ENCODE measurements at places on chromosomes 3 and 15.
A peak's percentile ranks its signal among the peaks of the same experiment; 100 is the strongest.

DNA sequence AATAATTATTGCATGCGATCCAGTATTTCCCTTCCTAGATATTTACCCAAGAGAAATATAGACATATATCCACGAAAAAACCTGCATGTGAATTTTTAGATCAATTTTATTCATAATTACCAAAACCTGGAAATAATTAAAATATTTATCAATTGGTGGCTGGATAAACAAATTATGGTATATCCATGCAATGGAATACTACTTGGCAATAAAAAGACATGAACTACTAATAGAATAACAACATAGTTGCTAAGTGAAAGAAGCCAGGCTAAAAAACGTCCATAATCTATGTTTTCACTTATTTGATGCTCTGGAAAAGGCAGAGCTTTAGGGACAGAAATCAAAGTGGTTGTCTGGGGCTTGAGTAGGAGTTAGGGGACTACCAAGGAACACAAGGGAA lies 20.7 kb downstream of the TEX9 start:
- no peak overlapping the region for H3K4me3 ChIP-seq
- H3K27ac ChIP-seq: no peak overlapping the region
- DNase-seq: no peak
- H3K27me3 ChIP-seq: no peaks in the 10 kb centered on the region
- no peaks in the 10 kb centered on the region for H3K4me1 ChIP-seq
- peaks cover 15% of the 10 kb centered on the region for H3K36me3 ChIP-seq

DNA sequence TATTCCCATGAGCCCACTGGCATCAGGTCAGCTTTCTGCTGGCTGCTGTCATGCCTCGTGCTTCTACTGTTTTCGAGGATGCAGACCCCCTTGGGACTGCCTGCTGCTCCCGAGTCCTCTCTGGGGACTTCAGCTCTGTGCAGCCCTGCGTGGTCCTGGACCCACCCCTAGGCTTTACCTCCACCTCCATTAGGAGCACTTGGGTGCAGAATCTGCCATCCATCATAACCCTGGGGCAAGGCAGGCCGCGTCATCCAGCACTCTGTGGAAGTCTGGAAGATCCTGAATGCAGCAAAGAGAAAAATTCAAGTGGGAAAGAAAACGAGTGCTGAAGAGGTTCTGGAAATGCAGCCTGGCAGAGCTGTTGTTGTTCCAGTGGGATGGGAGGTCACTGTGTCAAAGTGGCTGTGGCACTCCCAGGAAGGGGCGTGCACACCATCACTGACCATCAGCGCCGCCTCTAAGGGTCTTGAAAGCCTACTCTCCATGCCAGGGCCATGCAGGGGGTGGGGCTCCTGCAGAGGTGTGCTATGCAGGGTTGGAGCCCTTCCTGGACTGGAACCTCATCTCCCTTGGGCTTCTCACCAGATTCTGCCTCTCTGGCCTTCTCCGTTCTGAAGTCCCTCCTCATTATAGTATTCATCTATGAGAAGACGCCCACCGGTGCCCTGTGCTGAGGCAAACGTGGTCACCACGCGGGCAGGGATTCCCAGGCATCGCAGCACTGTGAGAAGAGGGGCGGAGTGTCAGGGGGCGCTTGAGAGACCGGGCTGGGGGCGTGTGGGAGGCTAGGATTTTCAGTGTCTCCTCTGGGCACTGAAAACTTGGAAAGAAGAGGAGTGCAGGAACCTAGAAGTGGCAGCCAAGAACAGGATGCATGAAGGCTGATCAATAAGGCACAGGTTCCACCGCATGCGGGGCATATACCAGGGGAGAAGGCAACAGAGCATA lies 12.5 kb downstream of the EPB42 start:
- no peak overlapping the region for H3K4me3 ChIP-seq
- peaks cover 2% of the 10 kb centered on the region for H3K4me1 ChIP-seq
- H3K27me3 ChIP-seq: peaks cover 34% of the 10 kb centered on the region
- no peak for DNase-seq
- no peaks in the 10 kb centered on the region for H3K36me3 ChIP-seq
- no peak overlapping the region for H3K27ac ChIP-seq

GRCh38 chr3:27720899-27721716 lies 1.0 kb downstream of the EOMES start:
- H3K4me3 ChIP-seq: peak overlapping the region; percentile 56
- H3K27ac ChIP-seq: no peak overlapping the region
- H3K4me1 ChIP-seq: peaks cover 14% of the 10 kb centered on the region
- peaks cover 93% of the 10 kb centered on the region for H3K27me3 ChIP-seq
- no peak for DNase-seq

- no peaks in the 10 kb centered on the region for H3K36me3 ChIP-seq
- no peaks in the 10 kb centered on the region for H3K4me1 ChIP-seq
- no peak overlapping the region for H3K27ac ChIP-seq
- no peak for DNase-seq
These were observed 49.1 kb downstream of the CA12 start for GRCh38 chr15:63332367-63333124.

DNA sequence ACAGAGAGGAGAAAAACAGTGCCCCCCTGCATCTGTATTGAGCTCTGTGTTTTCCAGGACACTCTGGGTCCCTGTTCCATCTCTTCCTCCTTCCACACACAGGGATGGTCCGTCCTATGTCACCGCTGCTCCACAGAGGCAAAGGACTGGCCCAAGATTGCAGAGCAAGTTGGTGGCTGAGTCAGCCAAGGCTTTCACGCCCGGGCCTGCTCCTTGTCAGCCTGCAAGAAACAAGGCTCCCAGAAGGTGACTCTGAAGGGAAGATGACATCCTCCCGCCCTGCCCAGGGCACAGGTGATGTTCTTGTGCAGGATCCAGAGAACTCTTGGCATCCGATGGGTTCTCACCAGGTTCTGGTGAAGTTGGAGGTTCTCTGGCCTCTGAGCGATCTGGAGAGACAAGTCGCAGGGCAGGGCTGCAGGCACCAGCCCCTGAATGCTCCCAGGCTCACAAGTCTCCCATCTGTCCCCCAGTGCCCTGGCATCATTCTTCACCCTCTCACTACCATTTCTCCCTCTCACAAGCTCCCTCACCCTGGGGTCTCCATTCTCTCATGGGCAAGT lies 138.6 kb downstream of the MEGF11 start:
- no peak overlapping the region for H3K27ac ChIP-seq
- DNase-seq: no peak
- H3K36me3 ChIP-seq: no peaks in the 10 kb centered on the region
- H3K27me3 ChIP-seq: peaks cover 51% of the 10 kb centered on the region
- peaks cover 2% of the 10 kb centered on the region for H3K4me1 ChIP-seq

DNA sequence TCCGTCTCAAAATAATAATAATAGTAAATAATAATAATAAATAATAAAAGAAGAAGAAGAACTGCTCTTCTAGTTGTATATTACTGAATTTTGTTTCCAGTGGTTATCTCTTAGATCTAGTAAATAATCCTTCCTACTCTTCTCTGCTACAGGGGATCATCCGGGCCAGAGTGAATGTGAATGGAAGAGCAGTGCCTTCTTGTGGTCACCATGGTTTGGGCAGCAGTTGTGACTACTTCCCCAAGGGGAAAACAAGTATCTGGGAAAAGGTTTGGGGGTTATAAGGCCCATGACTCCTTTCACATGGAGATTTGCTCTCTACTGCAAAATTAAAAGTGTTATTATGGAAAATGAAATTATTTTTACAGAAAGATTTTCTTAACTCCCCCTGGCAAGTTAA lies 5.5 kb upstream of the OR5K1 start:
- H3K27ac ChIP-seq: no peak overlapping the region
- no peaks in the 10 kb centered on the region for H3K27me3 ChIP-seq
- DNase-seq: no peak
- no peaks in the 10 kb centered on the region for H3K36me3 ChIP-seq

DNA sequence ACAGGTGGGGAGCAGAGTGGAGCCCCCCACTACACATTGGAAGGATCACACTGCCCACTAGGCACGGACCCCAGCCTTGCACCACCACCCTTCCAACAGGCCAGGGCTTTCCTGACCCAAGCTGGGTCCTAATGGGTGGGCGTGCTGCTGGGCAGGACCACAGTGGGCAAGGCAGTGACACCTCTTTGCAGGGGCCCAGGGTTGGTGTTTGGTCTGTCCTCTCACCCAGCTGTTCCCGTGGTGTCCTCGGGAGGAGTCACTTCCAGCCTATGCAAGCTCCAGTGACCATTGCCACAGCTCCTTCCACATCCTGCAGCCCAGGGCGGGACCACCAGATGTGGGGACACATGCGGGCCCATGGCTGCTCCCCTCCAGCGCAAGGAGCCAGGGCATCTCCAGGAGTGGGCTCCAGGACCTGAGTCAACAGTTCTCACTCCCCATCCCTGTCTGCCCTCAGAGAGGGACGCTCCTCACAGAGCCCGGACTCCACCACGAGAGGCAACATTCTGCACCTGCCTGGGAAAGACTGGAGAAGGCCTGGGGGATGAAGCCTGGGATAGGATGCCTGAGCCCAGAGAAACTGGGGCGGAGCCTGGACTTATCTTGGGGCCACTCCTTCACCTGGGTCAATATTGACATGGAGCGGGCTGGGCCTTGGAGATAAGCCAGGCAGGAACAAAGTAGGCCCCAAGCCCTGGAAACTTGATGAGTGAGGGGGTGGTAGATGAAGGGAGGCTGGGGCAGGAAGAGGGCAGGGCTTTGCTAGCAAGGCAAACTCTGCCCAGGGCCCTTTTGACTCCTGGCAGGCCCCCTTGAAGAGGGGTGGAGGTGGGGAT lies 3.9 kb upstream of the VILL start:
- H3K27ac ChIP-seq: no peak overlapping the region
- H3K27me3 ChIP-seq: peaks cover 3% of the 10 kb centered on the region
- H3K4me1 ChIP-seq: peaks cover 38% of the 10 kb centered on the region
- peak; percentile 73 for DNase-seq
- H3K4me3 ChIP-seq: no peak overlapping the region
- H3K36me3 ChIP-seq: peaks cover 8% of the 10 kb centered on the region

- no peaks in the 10 kb centered on the region for H3K27me3 ChIP-seq
- no peak for DNase-seq
- peaks cover 2% of the 10 kb centered on the region for H3K36me3 ChIP-seq
These were observed 594.1 kb downstream of the FGF12 start for GRCh38 chr3:192133271-192133670.

DNA sequence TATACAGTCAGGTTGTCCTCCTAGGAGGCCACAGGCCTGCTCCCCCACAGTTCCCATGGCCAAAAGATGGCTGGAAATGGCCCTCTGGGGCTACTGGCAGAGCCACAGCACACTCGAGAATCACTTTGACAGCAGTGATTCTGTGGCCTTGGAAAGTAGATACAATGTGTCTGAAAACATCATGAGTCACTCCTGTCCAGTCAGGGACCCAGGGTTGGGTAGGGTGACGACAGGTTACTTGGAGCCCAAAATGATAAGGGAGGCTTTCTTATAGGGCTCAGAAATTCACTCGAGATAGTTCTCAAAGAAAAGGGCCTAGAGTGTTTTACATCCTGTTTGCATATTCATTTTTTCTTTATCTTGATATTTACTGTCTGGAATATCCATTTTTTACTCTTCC lies 24.3 kb downstream of the MRPS25 start:
- no peaks in the 10 kb centered on the region for H3K27me3 ChIP-seq
- DNase-seq: no peak
- H3K4me3 ChIP-seq: no peak overlapping the region
- peak overlapping the region; percentile 73 for H3K27ac ChIP-seq
- H3K36me3 ChIP-seq: peaks cover 18% of the 10 kb centered on the region

DNA sequence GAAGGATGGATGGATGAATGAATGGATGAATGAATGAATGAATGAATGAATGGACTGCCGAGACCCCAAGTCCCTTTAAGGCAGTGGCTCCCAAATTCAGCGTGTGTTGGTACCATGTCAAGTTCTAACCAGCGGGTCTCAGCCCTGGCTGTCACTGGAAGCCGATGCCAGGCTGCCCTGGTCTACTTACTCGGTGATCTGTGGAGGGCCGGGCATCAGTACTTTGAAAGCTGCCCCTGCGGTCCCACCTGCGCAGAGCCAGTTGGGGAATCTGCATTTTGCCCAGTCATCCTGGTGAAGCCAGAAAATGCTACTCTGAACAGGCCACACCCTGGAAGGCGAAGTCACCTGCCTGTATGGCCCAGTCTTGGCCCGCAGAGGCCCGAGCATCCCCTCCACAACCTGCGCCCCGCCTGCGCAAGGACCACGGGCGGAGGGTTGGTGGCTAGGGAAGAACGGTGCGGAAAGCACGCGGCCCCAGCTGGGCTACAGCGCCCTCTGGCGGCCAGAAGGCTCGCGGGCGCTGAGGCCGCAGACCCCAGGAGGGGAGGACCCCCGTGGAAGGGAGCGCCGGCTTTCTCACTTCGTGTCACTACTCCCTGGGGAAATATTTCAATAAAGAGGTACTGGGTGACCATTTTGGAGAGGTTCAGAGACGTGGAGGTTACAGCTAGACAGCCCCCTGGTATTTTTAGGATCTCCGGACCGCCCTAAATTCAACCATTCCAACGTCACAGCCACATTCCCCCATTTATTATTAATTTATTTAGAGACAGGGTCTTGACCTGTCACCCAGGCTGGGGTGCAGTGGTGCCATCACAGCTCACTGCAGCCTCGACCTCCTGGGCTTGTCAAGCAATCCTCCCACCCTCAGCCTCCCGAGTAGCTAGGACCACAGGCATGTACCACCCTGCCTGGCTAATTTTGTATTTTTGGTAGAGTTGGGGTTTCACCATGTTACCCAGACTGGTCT lies 34.9 kb downstream of the PRKCD start:
- H3K27me3 ChIP-seq: peaks cover 11% of the 10 kb centered on the region
- H3K4me1 ChIP-seq: no peaks in the 10 kb centered on the region
- peak; percentile 61 for DNase-seq
- peaks cover 2% of the 10 kb centered on the region for H3K36me3 ChIP-seq

- no peak for DNase-seq
- H3K27ac ChIP-seq: no peak overlapping the region
- H3K36me3 ChIP-seq: no peaks in the 10 kb centered on the region
These were observed 48.6 kb downstream of the CFAP92 start for GRCh38 chr3:128945041-128945877.

- H3K36me3 ChIP-seq: no peaks in the 10 kb centered on the region
- no peak overlapping the region for H3K4me3 ChIP-seq
These were observed 102.2 kb downstream of the ERC2 start for GRCh38 chr3:56365905-56366640.

- no peak overlapping the region for H3K4me3 ChIP-seq
- H3K36me3 ChIP-seq: no peaks in the 10 kb centered on the region
- H3K4me1 ChIP-seq: peaks cover 46% of the 10 kb centered on the region
- no peak for DNase-seq
- H3K27ac ChIP-seq: no peak overlapping the region
- H3K27me3 ChIP-seq: no peaks in the 10 kb centered on the region
These were observed 316.2 kb downstream of the PTPRG start for GRCh38 chr3:61877359-61878138.

- H3K4me1 ChIP-seq: no peaks in the 10 kb centered on the region
- H3K36me3 ChIP-seq: no peaks in the 10 kb centered on the region
- H3K4me3 ChIP-seq: no peak overlapping the region
- H3K27ac ChIP-seq: no peak overlapping the region
These were observed 253.2 kb upstream of the UBE2E1 start for GRCh38 chr3:23552506-23552905.

GRCh38 chr3:174862666-174863065 lies 3.5 kb downstream of the NAALADL2 start:
- H3K4me3 ChIP-seq: no peak overlapping the region
- no peaks in the 10 kb centered on the region for H3K27me3 ChIP-seq
- peaks cover 37% of the 10 kb centered on the region for H3K4me1 ChIP-seq

- H3K27me3 ChIP-seq: peaks cover 21% of the 10 kb centered on the region
- H3K4me3 ChIP-seq: no peak overlapping the region
- H3K36me3 ChIP-seq: no peaks in the 10 kb centered on the region
These were observed 149.5 kb downstream of the SMAD6 start for GRCh38 chr15:66851311-66852063.

- H3K36me3 ChIP-seq: peaks cover 34% of the 10 kb centered on the region
- no peak overlapping the region for H3K4me3 ChIP-seq
- H3K27ac ChIP-seq: no peak overlapping the region
- H3K27me3 ChIP-seq: no peaks in the 10 kb centered on the region
- no peak for DNase-seq
These were observed 33.2 kb downstream of the MTMR10 start for GRCh38 chr15:30958219-30958618.
